ENCODE measurements at places on chromosomes 7 and 10.

DNA sequence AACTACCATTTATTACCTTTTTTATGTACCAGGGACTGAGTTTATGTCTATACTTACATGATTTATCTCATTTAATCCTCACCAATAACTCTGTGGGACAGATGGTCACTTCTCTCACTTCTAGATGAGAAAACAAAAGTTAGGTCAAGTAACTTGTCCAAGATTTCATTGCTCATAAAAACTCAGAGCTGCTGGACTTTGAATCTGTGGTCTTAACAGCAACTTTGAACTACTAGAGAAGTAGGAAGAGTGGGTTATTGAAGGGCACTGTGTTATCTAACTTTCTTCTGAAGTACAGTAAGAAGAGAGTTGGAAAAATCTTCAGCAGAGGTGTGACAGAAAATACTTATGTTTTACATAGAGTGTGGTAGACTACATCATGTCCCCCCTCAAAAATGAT lies 214.2 kb upstream of the BMPER start:
- DNase-seq = no peak

GRCh38 chr10:21976280-21976679 lies 27.2 kb downstream of the DNAJC1 start:
- no peak for DNase-seq

DNA sequence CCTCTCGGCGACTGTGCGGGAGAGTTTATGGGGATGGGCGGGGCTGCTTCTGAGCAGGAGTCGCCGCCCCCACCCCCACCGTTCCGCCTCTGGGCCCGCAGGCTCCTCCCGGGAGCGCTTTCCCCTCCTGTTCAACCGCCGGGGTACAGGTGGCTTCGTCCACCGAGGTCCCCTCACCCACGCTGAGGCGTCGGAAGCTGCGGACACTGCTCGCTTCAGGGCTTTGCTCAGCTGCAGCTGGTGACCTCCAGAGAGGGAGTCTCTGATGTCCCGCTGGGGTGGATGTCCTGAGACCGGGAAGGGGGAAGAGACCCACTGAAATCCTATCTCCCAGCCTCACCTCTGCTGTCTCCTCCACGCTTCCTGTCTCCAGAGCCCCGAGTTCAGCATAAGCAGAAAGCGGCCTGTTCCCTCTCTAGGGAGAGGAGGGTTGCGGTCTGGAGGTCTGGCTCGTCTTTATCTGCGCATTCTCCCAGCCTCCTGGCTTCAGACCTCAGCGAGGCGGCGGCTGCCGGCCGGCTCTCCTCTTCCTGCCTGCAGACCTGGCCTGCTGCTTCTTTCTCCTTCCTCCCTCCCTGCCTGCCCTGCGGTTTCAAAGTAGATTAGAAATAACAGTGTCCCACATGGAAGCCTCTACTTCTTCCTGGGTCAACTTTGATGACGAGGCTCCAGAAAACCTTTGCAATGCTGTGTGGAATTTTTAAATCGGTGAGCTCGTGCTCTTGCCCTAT lies 1.8 kb downstream of the CYP2E1 start:
- peak; percentile 17 for DNase-seq

GRCh38 chr7:6232116-6232515 lies 40.3 kb downstream of the CYTH3 start:
- no peak for DNase-seq

- DNase-seq = peak; percentile 89
Measured at GRCh38 chr7:116525913-116526861, 1.4 kb downstream of the CAV1 start.

All from AG10803 (cell line).